Mammary epithelial cell (primary cell): ENCODE measurements at places on chromosomes 5 and 9.

DNA sequence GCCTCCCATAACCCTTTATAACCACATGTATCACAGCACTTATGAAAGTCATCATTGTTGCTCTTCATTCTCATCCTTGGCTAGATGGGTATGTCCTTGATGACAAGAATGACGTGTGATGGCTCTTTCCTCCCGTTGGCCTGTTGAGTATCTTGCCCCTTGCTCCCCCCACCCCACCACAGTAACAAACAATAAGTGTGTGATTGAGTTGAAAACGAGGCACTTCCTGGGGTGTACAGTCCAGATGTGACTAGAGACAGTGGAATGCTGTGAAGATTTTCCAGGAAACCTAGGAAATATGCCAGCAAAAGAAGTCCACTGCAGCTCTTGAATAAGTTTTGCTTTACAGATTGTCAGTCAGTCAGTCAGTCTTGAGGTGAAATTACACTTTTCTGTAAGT, 262.5 kb downstream of the ELAVL2 start:
- DNase-seq = peak; percentile 27

DNA sequence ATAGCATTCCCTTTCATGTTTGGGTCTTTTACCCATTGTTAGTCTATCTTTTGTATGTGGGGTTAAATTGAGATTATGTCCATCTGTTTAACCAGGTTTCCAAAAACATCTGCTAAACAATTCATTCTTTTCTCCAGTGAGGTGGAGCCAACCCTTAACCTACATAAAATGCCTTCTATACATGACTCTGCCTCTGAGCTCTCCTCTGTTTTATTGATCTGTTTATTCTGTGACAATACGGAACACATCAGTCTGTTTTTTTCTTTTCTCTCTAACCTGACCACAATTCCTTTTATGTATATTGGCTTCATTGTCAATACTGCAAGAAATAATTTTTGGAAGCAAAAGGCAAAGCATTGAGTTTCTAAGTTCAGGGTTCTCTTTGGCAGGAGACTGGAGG, 9.9 kb upstream of the ARL15 start:
- no peak for DNase-seq

GRCh38 chr9:96651626-96652025, 3.5 kb downstream of the PRXL2C start:
- no peak for DNase-seq

- no peak for DNase-seq
Measured at GRCh38 chr5:45355189-45355992, 340.8 kb downstream of the HCN1 start.

- DNase-seq = no peak
Measured at GRCh38 chr5:140238756-140239155, 63.8 kb downstream of the CYSTM1 start.

DNA sequence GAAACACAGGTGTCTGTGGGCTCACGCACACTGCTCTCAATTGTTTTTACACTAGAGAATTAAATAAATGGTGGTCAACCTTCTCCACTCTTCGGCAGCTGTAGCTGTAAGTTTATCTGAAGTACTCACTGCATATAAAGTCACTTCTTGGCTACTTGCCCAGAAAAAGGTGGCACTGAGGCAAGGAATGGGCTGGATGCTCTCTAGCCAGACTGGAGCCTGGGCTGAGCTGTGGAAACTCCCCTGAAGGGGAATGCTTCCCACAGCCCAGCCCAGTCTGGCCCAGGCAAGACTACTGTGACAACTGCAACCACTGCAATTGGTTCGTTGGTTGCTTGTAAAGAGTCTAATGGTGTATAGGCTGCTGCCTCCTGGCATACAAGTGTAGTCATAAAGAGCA, 4.5 kb downstream of the LEAP2 start:
- no peak for DNase-seq

DNA sequence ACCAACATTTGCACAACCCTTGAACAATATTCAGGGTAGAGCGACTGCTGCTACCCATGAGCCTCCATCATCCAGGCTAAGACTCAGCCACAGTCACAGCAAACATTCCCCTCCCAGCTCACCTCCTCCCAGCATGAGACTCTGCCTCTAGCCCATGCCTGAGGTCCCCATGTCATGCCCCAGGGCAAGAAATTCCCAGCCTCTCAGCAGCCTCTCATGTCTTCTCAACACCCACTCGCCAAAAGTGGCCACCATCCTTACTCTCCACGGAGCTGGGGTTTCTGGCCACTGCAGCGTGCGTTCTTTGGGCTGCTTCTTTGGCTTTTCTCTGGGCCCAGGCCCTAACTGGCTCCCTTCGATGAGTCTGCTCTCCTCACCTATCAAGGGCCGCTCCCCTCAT, 82.2 kb downstream of the NSUN2 start:
- DNase-seq = no peak

GRCh38 chr5:37730896-37731455, 108.9 kb downstream of the GDNF start:
- DNase-seq = no peak

DNA sequence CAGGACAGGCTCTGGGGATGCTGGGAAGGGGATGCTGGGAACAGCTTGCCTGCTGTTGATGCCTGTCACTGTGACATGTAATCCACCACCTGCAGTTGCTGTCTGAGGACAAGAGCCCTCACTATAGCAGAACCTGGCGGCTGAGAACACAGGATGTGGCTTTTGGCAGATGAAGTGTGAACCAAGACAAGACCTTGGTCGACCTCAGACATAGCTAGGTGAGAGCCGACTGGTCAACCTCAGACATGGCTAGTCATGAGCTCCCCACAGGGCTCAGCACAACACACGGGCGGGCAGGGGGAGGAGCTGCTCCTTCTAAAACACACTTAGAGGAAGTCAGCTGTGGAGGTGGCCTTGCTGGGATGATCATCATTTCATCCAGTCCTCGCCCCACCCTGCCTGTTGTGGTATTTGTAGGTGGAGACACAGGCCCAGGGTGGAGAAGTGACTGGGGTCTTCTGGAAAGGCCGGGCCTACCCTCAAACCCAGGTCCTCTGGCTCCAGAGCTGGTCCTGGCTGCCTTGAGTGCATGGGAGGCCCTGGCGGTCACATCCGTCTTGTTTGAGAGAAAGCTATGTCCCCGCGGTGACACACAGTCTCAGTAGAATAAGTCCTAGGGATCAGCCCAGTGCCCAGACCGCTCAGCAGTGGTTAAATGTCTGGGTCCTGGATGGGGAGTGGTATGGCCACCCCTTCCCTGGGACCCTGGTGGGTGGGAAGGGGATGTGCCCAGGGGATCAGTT, 6.1 kb downstream of the SUSD3 start:
- peak; percentile 26 for DNase-seq

GRCh38 chr9:98225015-98225442, 30.4 kb downstream of the TBC1D2 start:
- DNase-seq = no peak

GRCh38 chr5:141850244-141850768, 27.9 kb downstream of the PCDH1 start:
- no peak for DNase-seq

GRCh38 chr5:120695368-120695880, 231.3 kb downstream of the PRR16 start:
- no peak for DNase-seq

DNA sequence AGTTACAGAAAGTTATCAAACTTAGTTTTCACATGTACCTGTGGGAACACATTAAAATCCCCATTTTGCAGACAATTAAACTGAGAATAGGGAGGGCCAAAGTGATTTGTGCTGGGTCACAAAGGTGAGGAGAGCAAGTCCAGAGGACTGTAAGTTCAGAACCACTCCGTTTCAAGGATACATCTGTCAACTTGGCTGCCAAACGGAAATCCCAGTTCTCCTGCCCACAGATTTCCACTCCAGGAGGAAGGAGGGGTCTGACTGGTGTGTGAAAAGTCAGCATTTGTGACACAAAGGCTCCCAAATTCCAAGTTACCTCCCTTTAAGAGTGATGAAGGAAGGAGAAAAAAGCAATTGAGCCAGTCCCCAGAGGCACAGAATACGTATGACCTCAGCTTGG, 42.3 kb downstream of the PRELID2 start:
- DNase-seq = no peak

DNA sequence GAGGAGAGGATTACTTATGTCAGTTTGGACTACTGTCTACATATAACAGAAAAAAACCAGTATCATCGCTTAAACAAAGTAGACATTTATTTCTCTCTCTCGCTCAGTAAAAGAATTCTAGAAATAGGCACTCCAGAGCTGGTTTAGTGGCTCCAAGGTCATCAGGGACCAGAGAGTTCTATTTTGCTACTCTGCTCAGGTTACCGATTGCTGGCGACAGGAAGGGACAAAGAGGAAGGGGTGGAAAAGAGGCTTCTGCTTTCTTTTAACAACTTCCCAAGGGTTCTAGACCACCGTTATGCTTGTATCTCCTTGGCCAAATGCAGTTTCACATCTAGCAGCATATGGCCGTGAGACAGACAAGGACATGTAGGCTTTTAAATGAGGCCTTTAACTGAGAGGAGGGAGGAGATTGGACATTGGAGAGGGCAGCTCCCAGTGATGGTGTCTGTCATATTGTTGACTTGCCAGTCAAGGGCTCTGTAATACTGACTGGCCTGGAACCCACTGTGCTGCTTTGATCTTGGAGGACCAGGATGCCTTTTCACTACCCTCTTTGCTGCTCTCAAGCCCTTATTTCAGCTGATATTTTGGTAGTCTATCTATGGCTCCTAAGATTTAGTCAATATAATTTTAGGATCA, 15.6 kb upstream of the DCP2 start:
- no peak for DNase-seq

DNA sequence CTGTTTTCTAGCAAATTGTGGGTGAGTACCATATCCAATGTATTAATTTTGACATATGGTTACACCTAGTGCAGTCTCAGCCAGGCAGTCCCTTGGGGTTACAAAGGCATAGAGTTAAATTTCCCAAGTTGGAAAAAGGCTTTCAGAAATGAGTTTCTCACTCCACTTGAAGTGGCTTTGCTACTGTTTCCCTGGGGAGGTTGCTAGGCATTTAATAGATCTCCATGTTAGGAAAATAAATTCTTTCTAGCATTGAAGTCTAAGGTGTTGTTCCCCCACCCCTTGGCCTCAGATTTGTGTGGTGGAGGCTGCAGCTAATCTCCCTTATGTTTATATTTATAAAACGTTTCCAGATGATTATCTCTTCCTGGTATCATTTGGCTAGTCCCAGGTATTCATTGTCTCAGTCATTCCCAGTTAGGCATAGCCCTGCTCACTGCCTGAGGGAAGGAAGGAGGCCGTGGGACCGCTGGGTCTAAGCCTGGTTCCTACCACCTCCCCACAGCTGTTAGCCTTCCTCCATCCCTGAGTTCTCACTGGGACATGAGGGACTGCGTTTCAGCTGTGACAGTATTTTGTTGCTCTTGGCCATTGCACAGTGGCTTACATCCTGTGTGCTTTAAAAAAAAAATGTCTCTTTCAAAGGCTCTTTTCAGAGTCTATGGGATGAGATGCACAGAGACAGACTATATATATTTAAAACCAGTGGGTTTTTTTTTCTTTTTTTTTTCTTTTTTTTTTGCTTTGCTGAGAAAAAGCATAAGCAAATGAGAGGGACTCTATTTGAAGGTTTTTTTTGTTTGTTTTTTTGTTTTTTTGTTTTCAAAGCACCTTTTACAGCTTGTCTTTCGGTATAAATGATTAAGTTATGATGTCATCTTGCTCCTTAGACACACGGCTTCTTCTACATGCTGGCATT, 121.5 kb downstream of the MAST4 start:
- no peak for DNase-seq

DNA sequence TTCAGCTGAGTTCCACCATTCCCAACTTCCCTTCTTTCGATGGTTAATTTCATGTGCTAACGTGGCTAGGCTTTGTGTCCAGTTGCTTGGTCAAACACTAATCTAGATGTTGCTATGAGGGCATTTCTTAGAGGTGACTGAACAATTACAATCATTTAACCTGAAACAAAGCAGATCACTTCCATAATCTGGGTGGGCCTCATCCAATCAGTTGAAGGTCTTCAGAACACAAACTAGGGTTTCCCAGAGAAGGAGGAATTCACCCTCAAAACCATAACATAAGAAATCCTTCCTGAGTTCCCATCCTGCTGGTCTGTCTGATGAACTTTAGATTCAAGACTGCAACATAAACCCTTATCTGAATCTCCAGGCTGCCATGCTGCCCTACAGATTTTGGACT, 2381.7 kb downstream of the MAT2B start:
- no peak for DNase-seq

DNA sequence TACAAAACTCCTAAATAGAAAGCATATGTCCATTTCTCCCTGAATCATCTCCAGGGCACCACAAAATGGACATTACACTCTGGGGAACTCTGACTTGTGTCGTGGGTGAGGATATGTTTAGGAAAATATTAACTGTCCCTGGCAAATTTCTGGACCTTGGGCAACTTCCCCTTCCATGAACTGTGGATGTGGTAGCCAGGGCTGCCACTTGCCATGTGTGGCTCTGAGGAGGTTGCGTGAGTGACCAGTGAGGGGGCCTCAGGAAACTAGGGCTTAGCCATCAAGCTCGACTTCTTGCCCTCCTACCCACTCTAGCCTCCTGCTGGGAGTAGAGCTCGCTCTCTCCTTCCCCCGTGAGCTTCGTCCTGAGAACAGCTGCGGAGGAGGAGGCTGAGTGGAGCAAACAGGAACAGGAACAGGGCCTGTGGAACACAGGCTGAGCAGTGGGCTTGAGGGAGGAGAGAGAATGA, 13.8 kb upstream of the STC2 start:
- no peak for DNase-seq

DNA sequence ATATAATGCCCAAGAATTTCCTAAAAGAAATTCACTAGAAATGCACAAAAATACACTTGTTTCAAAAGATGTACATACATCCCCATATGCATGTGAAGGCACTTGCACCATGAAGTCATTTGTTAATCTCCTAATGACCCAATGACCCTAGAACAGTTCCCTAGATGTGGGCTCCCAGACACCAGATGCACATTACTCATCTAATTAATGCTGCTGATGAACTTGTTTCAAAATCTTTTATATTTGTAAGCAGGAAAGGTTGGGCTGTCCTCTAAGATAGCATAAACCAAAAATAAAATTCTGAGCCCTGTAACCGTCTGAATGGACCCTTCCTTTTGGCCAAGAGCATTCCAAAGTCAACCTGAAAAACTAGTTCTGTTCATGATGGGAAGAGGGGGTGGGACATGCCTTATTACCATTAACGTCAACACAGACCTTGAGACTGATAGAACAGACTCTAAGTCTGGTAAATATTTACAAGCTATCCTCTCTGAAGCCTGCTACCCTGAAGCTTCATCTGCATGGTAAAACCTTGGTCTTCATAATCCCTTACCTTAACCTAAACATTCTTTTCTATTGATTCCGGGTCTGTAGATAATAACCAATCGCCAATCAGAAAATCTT, 91.0 kb upstream of the DAPK1 start:
- no peak for DNase-seq

DNA sequence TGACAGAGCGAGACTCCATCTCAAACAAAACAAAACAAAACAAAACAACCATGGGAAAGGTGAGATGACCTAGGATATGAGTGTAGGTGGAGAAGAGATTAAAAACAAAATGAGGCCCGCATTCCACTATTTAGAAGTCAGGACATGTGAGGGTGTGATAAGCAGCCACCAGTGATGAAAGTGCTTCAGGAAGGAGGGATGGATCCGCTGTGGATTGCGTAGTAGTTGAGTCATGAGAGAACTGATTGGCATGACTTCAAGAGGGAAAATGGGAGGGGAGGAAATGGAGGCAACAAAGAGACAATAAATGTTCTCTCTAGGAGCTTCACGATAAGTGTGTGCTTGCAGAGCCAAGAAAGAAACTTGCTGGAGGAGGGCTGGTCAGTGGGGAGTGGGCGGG, 367.6 kb downstream of the ARL15 start:
- peak; percentile 51 for DNase-seq
